ENCODE measurements at places on chromosomes 6 and 20.

DNA sequence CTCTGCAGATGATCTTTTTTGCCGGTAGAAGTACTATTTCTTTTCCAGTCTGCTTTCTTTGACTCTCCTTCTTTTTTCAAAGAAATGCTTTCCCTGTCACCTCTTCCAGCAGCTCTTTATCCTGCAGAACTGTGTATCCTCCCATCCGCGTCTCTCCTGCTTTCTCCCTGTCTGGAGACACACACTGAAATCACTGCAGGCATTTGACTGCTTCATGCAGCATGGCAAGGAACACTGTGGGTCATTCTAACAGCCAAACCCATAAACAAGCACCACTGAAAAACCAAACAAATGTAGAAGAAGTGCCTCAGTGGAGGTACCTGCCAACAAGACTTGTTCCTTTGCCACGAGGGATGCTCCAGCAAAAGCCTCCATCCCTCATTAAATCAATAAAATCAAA is 403.7 kb upstream of the CITED2 start:
- DNase-seq: no peak

GRCh38 chr20:2729251-2729713 is 36.7 kb downstream of the EBF4 start:
- DNase-seq: no peak

- DNase-seq: no peak
Observed at GRCh38 chr20:6506906-6507305, 260.6 kb upstream of the BMP2 start.

- no peak for DNase-seq
Observed at GRCh38 chr20:9590189-9590588, 75.8 kb downstream of the LAMP5 start.

DNA sequence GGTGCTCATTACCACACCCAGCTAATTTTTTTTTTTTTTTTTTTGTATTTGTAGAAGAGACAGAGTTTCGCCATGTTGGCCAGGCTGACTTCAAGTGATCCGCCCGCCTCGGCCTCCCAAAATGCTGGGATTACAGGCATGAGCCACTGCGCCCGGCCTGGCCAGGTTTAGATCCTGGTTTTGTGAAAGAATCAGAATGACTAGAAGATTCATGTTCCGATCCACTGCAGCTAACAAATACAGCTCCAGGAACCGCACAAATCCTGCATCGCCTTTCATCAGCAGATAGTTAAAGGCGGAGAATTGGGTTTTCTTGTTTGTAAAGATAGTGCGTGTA is 151.2 kb upstream of the AKAP12 start:
- DNase-seq: no peak

DNA sequence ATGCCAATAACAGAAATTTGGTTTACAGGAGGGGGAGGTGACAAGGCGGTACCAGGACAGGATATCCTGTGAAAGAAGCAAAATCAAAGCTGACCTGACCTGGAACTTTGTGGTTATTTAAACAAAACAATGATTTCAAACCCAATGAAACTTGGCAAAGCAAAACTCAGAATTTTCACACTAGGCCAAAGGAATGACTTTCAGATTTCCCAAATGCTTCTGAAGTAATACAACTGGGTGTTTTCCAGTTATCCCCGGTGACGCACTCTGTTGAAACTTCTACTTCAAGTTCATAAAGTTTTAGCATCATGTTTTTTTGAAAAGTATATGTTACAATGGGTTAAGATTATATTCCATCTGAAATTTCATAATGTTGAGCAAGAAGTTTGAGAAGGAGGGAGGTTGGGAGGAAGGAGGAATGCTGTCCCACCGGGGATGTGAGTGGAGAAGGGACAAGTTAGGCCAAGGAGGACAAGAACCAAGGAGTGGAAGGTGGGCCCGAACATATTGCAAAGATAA is 78.1 kb upstream of the TRAF3IP2 start:
- no peak for DNase-seq

GRCh38 chr6:130760006-130760405 is 67.2 kb upstream of the SMLR1 start:
- no peak for DNase-seq

Data from NCI-H1417 treated with DMSO at 0.1 percent for 48 hours (cell line).